ENCODE measurements at places on chromosomes 13 and 19.

DNA sequence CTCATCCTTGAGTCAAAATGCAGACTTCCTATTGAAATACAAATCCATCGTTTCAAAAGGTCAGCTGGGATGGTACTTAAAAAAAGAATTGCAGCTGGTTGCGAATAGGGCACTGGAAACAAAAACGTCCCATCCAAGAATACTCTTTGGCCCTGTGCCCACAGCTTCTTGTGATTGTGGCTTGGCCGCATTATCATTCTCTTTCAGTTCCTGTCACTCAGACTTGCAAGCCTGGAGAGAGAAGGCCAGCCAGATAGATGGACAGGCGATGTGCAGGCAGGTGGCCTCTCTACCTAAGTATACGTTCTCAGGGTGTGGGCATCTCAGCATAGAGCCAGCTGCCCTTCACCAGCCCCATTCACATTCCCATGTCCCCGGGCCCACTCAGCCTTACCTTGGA lies 208.5 kb upstream of the ZNF536 start:
- DNase-seq = no peak

GRCh38 chr19:35903550-35904179 lies 1.3 kb downstream of the HCST start:
- DNase-seq = no peak

DNA sequence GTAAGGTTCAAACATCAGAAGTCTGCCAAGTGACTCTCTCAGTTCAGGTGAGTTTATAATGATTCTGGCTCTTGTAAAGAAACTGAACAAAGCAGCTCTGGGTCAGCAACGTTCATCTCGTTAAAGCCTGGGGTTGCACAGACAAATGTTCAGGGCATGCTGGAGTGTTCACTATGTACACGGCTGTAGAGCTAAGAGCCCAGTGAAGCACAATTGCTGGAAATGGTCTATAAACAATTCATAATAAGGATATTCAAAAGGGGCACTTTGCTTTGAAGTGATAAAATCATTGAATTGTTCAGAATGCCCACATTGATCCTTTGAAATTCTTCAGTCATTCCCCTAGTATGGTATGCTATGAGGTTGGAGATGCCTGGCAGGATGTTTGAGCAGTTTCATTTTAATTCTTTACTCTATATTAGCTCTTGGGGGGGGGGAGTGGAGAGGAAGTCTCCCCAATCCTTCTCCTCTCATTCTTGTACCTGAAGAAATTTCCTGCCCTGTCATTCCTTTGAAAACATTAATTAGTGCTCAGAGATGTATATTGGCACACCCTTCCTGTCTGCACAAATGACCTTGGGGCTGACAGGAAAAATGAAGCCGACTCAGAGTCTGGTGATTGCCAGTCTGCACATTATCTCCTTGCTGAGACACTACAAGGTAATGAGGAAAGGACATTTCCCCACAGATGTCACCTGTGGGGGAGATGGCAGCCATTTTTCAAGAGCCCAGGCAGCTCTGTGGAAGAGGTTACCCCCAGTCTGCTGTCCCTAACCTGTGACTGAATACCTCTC lies 145.5 kb downstream of the DLEU7 start:
- no peak for DNase-seq

GRCh38 chr19:36528921-36529518 lies 949 bp upstream of the ZNF260 start:
- DNase-seq = no peak

GRCh38 chr13:40185414-40185813 lies 481.0 kb downstream of the FOXO1 start:
- no peak for DNase-seq

DNA sequence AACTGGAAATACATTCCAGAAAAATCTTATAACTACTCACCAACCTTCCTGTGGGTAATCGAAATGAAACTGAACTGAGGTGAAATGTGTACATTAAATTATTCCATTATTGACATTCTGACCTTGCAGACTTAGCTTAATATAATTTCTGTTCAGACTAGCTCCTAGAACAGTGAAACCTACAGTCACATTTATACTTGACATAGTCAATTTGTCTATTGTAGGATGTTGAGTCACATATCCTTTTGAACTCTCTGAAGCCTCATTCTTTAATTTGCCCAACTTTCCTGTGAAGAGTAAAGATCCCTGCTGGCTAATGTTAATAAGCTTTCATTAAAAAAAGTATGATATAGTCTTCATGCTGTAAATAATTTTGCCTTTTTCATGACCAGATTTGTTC lies 92.0 kb upstream of the SCEL start:
- no peak for DNase-seq

DNA sequence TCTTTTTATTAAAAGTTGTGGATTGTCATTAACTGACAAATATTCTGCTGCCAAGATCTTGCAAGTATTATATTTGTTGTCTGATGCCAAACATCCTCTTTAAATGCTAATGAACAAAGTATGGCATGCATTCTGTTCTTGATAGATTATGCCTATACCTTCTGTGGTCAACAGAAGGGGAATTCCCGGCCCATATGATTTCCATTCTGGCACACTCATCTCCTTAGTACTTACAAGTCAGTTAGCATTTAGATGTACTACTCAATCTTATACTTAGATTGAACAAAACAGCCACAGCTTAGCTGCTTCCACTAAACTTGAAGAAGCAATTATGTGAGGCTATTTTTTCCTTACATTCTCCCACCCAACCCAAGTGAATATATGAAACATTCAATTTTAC lies 246.1 kb upstream of the DACH1 start:
- DNase-seq = no peak

GRCh38 chr19:20858218-20858617 lies 64.8 kb upstream of the ZNF85 start:
- DNase-seq = no peak

- no peak for DNase-seq
These were observed 219.8 kb downstream of the MZT1 start for GRCh38 chr13:72507416-72508199.

DNA sequence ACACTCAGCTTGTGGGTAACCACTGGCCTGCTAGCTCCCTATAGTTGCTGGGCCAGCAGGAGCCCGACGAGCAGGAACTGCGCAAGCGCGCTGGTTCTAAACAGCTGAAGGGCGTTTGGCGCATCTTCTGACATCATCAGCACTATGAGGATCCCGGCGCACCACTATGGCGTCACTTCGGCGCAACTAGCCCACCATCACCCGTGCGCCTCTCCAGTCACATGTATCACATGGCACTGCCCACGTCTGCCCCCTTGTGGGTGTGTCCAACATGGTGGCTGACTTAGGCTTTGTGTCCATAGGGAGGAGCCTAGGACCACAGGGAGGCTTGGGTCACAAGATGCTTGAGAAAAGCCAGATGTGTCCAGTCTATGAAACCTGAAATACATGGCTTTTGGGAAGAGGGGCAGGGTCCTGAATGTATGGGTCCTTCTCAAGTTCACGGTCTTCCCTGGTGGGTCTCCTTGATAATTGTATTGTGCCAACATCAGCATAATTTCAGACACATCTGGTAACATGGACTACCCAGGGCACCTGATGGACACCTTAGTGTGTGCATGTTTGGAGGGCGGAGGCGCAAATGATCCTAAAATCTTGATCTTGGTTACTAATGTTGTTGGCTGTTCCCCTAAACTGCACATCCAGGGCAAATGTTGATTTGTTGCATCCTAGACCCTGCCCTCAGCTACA lies 18.0 kb downstream of the KLK4 start:
- no peak for DNase-seq

DNA sequence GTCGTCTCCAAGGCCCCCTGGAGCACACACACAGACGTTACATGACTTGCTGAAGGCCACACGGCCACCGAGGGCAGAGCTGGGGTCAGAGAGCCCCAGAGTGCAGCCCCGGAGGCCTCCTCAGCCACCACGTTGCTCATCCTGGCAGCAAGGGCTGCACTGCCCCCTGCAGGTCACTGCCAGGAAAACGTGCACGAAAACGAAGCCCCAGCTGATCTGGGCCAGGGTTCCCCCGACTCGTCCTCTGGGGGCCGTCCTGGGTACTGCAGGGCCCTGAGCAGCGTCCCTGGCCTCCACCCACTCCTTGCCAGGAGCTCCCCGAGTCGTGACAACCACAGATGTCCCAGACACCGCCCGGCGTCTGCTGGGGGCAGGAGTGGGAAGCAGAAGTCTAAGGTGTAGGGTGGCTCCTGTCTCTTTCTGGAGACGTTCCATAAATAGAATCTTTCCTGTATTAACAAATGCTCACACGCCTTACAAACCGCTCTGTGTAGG lies 3.4 kb downstream of the TPGS1 start:
- no peak for DNase-seq

GRCh38 chr13:113519556-113519955 lies 29.0 kb upstream of the DCUN1D2 start:
- no peak for DNase-seq

DNA sequence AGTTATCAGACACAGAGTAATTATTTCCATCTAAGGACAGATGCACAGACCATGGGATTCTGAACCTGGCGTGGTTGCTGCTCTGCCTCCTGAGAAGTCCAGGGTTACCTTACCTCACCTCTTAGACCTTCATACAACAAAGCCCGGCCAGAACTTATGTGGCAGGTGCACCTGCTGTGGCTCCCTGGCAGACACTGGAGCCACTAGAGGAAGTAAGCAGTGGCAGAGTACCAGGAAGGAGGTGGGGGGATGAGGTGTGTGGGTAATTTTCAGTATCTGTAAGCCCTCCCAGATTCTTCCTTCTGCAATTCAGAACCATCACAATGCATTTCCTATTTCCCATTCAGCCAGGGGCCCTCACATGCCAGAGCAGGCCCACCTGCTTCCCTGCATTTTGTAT lies 106.1 kb upstream of the DOCK9 start:
- no peak for DNase-seq

- no peak for DNase-seq
These were observed 69.6 kb upstream of the ARGLU1 start for GRCh38 chr13:106637519-106637918.

DNA sequence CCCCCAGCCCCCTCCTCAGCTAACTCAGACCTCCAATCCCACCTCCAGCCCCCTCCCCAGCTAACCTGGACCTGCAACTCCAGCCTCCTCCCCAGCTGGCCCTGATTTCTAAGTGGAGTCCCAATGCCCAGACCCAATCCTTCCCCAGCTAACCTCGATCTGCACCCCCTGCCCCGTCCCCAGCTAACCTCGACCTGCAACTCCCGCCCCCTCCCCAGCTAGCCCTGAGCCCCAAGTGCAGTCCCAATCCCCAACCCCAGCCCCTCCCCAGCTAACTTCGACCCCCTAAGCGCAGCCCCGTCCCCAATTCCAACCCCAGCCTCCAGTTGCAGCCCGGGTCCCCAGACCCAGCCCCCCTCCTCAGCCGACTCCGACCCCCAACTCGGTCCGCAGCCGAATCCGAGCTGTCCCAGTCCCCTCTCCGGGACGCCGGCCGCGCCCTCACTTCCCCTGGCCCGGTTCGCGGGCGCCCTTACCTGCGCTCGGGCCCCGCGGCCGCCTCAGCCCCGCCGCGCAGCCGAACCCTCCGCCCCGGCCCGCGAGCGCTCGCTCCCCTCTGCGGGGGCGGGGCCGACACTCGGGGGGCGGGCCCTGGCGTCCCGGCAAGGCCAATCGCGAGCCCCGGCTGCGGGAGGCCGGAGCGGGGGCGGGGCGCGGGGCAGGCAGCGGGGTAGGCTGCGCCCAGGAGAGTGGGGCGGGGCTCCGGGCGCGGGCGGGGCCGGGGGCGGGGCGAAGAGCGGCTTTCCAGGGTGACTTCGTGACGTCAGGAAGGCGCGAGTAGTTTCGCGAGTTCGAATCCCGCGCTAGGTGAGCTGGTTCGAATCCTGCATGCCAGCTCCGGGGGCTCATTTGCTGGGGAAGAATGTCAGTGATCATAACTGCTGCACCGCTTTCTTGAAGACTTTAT lies at the start of gene GNG7:
TSS of gene GNG7 (minus strand) at position 525 of the 907 bp plus-strand sequence. CDS start 182,006 bp downstream, outside the sequence.
- DNase-seq = peak; percentile 31

DNA sequence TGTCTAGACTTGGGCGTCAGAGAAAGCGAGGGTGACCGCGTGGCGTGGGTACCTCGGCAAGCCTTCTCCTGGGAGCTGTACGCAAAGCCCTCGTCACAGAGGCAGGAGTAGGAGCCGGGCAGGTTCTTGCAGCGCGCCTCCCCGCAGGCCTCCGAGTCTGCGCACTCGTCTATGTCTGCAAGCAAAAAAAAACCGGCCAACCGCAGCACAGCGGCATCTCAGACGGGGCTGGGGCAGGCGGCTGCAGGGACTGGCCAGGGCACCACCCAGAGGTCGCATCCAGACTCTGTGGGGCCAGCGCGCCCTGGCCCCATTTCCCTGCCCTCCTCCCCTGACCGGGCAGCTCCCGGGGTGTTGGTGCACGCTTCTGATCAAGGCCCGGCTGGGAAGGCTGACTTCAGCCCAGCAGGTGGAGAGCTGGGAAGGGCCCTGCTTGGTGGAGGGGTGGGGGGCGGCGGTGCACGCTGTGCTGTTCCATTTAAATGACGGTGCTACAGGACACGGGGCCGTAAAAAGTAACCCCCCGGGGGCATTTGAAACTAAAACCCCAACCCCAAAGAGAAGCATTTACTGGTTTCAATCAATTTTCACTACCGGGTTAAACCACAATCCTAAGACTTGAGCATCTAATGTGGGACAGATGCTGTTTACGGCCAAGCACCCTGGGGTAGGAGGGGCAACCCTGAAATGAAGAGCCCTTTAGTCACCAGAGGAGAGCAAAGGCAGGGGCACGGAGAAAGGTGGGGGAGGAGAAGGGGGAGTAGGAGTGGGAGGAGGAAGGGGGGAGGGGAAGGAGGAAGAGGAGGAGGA lies 28.2 kb downstream of the GAS6 start:
- no peak for DNase-seq

DNA sequence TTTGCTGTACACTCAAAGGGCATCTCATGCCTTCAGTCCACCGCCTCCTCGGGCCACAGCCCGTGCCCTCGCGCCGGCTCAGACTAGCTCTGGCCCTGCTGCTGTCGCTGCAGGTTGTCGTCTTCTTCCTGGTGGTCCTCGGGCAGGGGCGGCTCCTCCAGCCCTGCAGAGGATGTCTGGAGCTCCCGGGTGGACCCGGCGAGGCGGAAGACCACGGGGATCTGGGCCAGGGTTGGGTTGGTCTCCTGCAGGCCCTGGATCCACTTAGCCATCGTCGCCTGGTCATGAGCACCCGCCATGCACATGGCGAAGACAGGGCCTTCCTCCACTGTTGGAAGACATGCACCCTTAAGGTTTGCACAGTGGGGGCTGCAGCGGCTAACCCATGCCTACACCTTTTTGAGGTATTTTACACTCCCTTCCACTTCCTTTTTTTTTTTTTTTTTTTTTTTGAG lies 489 bp upstream of the ZNF653 start:
- no peak for DNase-seq

DNA sequence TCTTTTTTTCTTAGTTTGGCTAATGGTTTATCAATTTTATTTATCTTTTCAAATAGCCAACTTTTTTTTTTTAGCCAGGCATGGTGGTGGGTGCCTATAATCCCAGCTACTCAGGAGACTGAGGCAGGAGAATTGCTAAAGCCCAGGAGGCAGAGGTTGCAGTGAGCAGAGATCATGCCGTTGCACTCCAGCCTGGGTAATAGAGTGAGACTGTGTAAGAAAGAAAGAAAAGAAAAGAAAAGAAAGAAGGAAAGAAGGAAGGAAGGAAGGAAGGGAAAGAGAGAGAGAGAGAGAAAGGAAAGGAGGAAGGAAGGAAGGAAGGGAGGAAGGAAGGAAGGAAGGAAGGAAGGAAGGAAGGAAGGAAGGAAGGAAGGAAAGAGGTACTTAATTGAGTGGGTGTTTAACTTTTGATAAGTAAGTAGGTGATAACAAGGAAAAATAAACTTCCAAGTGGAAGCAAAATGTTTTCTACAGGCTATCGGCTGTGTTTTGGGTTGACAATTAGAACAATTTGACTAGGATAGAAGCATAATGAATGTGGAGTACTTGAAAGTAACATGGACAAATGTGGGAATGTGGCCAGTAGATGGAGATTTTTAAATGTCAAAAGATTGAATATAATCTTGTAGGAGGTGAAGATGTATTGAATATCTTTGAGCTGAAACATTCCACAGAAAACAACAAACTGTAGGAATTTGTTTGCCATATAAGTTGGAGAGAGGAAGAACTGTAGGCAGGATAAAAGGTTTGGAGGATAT lies 62.8 kb upstream of the MYO16 start:
- DNase-seq = no peak

All from retinal pigment epithelial cell (primary cell).